ENCODE measurements at places on chromosomes 7 and 10.

DNA sequence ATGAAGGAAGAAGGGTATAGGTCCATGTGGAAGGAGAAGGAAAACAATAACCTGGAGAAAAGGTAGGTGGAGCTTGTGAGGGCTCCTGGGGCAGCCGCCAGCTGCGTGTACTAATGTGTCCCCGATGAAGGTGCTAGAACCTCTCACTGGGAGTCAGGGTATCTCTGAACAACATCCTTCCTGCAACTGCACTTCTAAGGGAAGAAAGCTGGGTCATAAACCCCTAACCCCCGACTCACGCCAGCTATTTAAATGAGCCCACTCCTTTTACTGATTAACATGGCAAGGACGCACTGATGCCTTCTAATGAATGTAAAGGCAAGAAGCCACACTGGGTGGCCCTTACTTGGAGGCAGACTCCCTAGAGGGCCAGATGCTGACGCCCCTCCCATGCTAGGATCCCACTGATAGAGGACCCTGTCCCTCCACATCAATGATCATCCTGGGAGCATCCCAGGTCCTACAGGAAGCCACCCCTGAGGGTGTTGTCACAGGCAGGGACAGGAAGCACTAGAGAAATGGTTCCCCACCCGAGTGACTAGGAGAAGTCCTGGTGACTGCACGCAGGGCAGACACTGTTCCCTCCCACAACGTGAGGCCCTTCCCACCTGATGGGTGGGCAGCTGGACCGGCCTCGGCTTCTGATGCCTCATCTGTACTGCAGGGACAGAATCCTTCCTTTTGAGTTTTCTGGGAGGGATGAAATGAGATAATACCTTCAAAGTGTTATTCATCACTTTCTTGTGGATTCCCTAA lies 20.4 kb downstream of the JCAD start:
- DNase-seq = no peak

GRCh38 chr10:86311190-86311589 lies 55.4 kb downstream of the GRID1 start:
- DNase-seq = no peak

DNA sequence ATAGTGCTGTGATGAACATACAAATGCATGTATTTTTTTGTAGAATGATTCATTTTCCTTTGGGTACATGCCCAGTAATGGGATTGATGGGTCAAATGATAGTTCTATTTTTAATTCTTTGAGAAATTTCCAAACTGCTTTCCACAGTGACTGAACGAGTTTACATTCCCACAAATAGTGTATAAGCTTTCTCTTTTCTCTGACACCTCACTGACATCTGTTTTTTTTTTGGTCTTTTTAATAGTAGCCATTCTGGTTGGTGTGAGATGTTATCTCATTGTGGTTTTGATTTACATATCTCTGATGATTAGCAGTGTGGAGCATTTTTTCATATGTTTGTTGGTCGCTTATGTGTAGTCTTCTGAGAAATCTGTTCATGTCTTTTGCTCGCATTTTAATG lies 195.0 kb upstream of the AGK start:
- DNase-seq = no peak

- DNase-seq = no peak
Measured at GRCh38 chr10:119737039-119737663, 11.3 kb downstream of the INPP5F start.

DNA sequence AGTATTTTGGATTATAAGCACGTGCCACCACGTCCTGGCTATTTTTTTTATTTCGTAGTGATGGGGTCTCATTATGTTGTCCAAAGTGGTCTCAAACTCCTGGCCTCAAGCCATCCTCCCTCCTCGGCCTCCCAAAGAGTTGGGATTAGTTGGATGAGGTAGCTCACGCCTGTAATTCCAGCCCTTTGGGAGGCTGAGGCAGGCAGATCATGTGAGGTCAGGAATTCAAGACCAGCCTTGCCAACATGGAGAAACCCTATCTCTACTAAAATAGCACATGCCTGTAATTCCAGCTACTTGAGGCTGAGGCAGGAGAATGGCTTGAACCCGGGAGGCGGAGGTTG lies 21.8 kb upstream of the YWHAG start:
- no peak for DNase-seq

DNA sequence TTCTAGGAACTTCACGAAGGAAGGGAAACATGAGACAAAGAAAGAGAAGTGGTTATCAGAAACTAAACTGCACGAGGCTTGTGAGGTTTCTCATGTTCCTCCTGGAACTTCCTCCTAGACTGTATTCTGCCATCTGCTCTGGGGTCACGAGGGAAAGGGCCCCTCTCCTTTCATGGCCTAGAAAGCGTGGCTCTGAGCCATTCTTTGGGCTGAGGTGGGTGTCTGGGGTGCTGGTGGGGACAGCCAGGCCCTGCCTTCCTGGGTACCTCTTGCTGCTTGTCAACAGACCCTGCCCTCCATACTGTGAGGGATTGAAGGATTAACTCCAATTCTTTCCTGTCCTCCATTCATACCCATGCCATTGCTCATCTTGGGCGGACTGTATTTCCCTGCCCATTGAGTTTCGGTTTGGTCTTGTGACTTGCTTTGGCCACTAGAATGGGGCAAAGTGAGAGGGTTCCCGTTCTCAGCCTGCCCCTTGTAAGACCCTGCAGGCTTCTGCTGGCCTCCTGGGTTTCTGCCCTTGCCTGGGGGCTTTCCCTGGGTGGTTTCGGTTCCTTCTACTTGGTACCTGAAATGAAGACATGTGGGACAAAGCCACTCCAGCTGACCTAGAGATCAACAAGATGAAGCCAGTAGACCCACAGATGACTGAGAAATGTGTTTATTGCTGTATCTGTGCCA lies 14.9 kb upstream of the GIMAP8 start:
- no peak for DNase-seq

GRCh38 chr10:132537684-132538001 lies at the start of gene INPP5A:
TSS of gene INPP5A (plus strand) at chr10:132537787. CDS start at chr10:132538097, 310 bp downstream.
- DNase-seq = no peak

DNA sequence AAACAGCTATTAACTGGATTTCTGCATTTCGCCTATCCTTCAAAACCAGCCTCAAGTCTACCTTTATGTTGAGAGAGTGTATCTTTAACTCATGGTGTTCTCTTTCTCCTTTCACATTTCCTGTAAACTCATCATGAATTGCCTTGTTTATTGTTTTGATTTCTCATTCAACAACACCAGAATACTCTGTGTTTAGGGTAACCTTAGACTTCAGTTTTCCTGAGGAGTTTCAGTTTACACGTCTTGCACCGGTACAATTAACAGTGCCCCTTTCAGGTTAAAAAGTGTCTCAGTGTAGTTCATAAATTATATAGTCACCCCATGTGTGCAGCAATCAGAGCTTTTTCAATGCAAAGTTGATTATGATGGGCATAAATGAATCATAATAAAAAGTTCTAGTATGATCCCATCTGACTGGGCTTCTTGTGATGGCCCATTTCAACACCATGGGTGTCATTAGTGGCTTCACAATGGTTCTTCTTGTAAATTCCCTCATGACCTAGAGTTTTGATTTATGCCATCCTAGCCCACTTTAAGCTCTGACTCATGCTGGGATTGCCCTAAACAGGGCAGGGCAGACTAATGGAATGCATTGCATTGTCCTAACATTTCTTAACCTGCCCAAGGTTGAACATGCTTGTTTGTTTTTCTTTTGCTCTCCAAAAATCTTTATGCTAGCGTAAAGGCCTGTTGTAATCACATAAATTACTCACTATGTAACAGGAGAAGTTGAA lies 22.0 kb downstream of the ITGB8 start:
- no peak for DNase-seq

GRCh38 chr10:54501929-54502328 lies 299.1 kb downstream of the PCDH15 start:
- DNase-seq = no peak

DNA sequence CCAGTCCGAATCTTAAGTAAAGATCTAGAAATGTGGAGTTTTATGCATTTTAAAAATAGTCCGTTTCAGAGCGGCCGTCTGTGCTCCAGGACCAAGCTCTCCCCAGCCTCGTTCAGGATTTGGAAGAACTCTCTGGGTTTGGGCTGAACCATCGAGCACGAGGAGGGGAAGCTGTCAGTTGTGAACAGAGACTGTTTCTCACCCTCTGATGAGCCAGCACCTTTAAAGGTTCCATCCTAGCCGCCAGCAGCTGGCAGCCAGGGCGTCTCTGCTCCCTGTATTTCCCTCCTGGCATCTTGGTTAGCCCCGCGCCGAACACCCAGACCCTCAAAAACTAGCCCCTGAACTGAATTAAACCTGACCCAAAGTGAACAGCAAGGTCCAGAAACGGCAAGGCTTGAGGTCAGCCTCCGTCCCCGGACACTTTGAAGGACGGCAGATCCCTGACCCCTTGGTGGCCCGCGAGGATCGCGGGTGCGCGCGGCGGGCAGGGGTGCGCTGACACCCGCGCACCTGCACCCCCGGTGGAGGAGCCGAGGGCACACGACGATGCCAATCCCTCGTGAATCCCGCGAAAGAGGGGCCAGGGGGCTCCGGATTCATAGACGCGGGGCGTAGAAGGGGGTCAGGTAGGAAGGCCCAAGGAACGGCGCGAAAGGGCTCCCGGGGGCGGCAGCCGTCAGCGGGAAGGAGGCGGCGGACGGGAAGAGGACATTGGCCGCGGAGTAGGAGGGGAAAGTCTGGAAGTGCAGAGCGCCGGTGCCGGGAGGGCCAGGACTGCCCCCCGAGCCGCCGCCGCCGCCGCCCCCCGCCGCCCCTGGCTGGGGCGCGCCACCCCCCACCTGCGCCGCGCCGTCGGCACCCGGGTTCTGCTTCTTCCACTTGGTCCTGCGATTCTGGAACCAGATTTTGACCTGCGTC lies 2.7 kb downstream of the NKX1-2 start:
- DNase-seq = no peak
